Activated CD4-positive, alpha-beta memory T cell treated with anti-CD3 and anti-CD28 coated beads, Interleukin-2, amount 10 ng/mL, durations not matched to agents 7 days and 5 days (primary cell): ENCODE measurements at places on chromosomes 3 and 15. TPM values are rescaled to one million over a fixed set of nuclear protein-coding genes. Genes with fewer than 3 reads are reported as not detected.

GRCh38 chr3:15673536-15673935 is 72.0 kb downstream of the BTD start:
- H3K4me1 ChIP-seq: peaks cover 6% of the 10 kb centered on the region
- peaks cover 33% of the 10 kb centered on the region for H3K36me3 ChIP-seq
- H3K27me3 ChIP-seq: no peaks in the 10 kb centered on the region
- no peak for DNase-seq
- H3K4me3 ChIP-seq: no peak overlapping the region
- no peak overlapping the region for H3K27ac ChIP-seq

GRCh38 chr3:141052201-141053069 is 1.3 kb downstream of the SPSB4 start:
- no peak for DNase-seq
- H3K36me3 ChIP-seq: no peaks in the 10 kb centered on the region
- peaks cover 14% of the 10 kb centered on the region for H3K4me1 ChIP-seq
- H3K4me3 ChIP-seq: peak overlapping the region; percentile 41
- H3K27me3 ChIP-seq: peaks cover 66% of the 10 kb centered on the region

GRCh38 chr15:69958496-69959084 is 139.1 kb downstream of the TLE3 start:
- no peak for DNase-seq
- no peaks in the 10 kb centered on the region for H3K36me3 ChIP-seq
- H3K4me3 ChIP-seq: no peak overlapping the region
- no peak overlapping the region for H3K27ac ChIP-seq

DNA sequence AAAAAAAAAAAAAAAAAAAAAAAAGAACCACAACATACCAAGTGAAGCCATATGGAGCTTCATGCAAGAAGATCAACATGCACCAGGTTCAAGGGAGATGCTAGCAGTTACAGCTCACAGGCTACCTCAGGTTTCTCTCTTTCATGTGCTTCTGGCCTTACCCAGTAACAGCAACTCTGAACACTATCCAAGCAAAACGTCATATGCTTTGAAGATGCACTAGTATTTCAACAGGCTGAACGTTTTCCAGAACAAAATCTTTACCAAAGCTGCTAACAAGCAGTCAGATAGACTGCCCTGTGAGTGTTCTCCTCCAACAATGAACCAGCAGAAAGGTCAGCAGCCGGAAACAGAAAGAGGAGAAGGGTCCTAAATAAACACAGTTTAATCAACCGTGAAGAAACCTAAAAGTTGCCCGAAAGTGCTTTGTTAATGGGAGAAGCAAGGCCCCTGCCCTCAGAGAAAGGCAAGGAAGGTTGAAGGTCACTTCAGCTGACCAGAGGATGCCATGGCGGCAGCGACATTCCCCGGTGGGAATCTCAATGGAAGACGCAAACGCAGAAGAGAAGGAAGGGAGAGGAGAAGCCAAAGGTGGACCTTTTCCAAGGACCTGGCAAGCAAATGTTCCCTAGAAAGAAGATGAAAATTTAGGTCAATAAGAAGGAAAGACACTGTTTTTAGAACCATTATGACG is 80.1 kb downstream of the CCNL1 start:
- no peak overlapping the region for H3K27ac ChIP-seq
- no peak for DNase-seq
- H3K4me1 ChIP-seq: peaks cover 53% of the 10 kb centered on the region
- H3K4me3 ChIP-seq: no peak overlapping the region
- H3K36me3 ChIP-seq: no peaks in the 10 kb centered on the region

- H3K4me3 ChIP-seq: no peak overlapping the region
- no peak for DNase-seq
- no peak overlapping the region for H3K27ac ChIP-seq
- no peaks in the 10 kb centered on the region for H3K36me3 ChIP-seq
Measured at GRCh38 chr3:178705925-178706324, 169.7 kb downstream of the KCNMB2 start.

DNA sequence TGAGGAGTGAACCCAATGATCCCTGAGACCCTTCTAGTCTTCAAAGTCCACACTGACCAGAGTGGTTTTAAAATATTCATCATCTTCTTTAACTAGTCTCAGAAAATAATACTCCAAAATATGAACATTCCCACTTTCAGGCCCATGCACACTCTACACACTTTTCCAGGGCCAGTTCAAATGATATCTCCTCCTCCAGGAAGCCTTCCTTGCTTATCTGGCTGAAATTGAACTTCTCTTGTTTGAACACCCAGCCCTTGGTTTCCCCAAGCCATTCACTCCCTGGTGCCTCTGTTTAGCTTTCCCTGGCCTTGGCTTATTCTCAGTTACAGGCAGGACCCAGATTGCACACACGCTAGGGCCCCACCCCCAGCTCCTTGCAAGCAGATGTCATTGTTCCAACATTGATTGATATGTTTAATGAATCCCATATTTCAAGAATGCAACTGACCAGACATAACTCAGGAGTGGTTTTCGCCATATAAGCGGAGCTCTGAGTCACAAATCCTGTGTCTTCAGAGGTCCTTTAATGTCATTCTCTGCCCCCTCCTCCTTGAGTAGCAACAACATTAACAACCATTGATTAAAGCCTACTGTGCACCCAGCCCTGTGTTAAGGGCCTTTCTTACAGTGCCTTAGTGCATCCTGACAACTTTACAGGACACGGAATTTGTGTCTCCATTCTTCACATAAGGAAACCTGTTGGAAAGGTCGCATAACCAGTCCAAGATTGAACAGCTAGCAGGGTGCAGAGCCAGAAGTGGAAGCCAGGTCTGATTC is 2.1 kb downstream of the ITGA11 start:
- no peak for DNase-seq
- no peak overlapping the region for H3K27ac ChIP-seq
- peaks cover 64% of the 10 kb centered on the region for H3K27me3 ChIP-seq

VGLL3 gene
- total RNA-seq: not detected
